Activated CD4-positive, alpha-beta T cell treated with anti-CD3 and anti-CD28 coated beads for 36 hours (primary cell): ENCODE measurements at places on chromosomes 3 and 15. TPM values are rescaled to one million over a fixed set of nuclear protein-coding genes. Genes with fewer than 3 reads are reported as not detected.

PLCB2 gene
- 67.9 TPM for total RNA-seq

- no peak overlapping the region for H3K4me3 ChIP-seq
- no peaks in the 10 kb centered on the region for H3K27me3 ChIP-seq
- H3K27ac ChIP-seq, result no peak overlapping the region
These were observed 585.3 kb upstream of the BCHE start for GRCh38 chr3:166422556-166422955.

- H3K4me1 ChIP-seq, result no peaks in the 10 kb centered on the region
- no peaks in the 10 kb centered on the region for H3K36me3 ChIP-seq
- no peaks in the 10 kb centered on the region for H3K27me3 ChIP-seq
These were observed 293.1 kb downstream of the GBE1 start for GRCh38 chr3:81468391-81468790.

DNA sequence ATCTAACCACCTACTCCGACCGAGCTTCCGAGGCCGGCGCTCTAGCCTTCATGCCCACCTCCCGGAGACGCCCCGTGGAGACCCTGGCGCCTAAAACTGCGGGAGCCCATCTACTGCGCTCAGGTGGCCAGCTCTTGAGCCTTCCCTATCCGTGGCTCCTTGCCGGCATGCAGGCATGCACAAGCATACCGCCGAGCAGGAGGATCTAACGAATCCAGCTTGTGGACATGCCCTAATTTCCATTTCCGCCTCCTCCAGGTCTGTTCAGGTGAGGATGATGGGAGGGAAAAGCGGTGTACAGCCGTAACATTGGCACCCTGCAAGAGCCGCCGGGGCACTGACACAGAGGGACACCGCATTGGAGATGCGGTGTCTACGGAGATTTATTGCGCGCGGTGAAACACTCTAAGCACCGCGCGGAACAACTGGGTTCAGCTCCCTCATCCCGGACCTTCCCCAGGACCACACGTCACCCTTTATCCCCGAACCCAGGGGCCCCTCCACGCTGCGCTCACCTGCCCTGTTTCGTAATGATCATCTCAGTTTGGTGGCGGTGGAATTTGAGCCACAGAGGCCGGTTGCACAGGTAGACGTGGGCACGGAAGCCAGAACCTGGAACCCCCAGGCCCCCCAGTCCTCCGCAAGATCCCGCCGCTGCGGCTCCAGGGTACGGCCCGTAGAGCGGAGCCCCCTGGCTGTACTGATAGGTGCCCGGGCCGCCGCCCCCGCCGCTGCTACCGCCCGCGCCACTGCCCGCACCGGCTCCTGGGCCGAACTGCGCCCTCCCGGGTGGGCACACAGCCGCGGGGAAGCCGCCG lies 1.0 kb downstream of the EOMES start:
- peaks cover 22% of the 10 kb centered on the region for H3K4me1 ChIP-seq
- H3K36me3 ChIP-seq, result no peaks in the 10 kb centered on the region
- peaks cover 68% of the 10 kb centered on the region for H3K27me3 ChIP-seq
- H3K4me3 ChIP-seq, result peak overlapping the region; percentile 72
- no peak overlapping the region for H3K27ac ChIP-seq
